ENCODE measurements at places on chromosomes 7 and 10.

- DNase-seq: no peak
Measured at GRCh38 chr10:75887992-75888680, 456.7 kb downstream of the LRMDA start.

DNA sequence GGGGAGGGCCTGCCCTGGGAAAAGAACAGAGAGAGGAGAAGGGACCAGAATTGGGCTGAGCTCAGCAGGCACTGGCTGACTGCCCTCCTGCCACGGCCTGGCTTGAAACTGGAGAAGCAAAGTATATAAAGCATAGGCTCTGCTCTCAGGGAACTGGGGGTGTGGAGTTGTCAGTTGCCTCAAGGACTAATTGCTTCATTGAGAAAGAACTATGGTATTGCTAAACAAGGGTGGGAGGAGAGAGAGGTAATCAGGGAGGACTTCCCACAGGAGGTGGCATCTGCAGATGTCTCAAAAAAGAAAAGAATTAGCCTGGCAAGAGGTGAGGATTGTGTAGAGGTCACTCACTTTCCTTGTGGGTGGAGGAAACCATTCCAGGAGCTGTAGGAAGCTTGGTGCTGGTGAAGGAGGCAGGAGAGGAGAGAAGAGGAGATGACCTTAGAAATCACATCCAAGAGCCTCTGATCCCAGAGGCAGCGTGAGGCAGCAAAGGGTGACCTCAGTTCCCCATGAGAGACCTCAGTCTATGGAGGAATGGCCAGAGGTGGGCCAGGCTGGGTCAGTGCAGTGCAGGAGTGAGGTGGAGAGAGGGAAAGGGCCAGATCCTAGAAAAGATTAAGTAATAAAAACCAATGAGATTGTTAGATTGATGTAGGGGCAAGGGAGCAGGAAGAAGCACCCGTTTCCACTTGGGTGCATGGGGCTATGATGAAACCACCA is 2.4 kb downstream of the PILRB start:
- no peak for DNase-seq

DNA sequence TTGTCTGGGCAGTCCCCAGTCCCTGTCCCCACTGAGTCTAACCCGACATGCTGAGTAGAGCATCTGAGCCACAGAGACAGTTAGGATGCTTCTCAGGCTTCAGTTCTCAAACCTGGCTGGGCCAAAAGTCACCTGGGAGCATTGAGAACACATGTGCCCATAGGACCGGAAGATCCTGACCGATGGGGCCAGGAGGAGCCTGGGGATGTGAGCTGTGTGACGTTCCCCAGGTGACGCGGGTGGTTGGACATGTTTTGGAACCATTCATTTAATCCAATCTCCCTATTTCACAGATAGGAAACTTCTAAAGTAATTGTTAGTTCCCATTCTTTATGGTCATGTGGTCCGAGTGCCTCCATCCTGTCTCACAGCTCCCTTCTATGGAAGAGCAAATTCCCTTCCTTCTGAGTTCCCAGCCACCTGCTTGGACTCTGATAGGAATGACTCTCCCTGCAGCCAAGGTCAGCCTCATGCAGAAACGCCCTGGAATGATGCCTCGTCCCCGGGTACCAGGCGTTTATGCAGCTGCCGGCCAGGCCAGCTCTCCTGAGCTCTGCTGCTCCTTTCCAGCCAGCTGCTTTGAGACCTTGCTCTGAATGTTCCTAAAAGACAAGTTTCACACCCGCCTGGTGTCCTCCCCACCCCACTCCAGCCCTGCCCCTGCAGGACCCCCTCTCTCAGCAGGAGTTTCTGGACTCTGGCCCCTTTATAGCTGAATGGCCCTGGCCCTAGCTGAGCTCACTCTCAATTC is 166.5 kb upstream of the RHEB start:
- no peak for DNase-seq

GRCh38 chr10:69071610-69072009 is 16.3 kb upstream of the SRGN start:
- DNase-seq: no peak

DNA sequence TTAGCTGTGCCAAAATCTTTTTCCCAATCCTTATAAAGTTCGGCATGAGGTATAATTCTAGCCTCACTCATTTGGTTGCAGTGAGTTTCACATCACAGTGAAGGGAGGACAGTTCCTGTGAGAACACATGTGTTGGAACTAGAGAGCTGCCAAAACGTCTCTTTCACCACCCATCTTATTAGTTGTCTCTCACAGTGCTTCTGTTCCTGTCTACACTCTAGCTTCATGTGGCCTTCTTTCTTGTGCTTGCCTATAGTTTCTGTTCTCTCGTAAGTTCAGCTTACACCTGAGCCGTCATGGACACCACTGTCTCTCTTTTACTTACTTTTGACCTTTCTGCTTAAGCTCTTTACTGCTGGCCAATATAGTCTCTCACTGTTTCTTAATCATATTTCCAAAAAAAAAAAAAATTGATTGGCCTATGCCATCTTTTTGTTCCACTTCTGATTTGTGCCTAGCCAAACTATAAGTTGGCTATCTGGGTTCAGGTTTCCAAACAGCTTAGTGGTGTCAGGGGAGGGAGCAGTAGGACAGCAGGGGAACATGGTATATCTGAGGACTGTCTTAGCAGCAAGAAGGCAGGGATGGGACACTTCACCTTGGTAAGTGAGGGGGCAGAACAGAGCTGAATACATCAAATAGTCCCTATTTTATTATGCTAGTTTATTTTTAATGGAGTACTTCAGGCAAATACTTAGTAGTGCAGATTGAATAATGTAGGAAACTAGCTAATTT is 38.0 kb downstream of the ZNRF2 start:
- DNase-seq: no peak

- no peak for DNase-seq
Measured at GRCh38 chr7:2923886-2924574, 79.9 kb upstream of the GNA12 start.

All from stimulated activated CD8-positive, alpha-beta memory T cell treated with anti-CD3 and anti-CD28 coated beads, Interleukin-2, amount 100 ng/mL, for 1 hour (primary cell).